ENCODE measurements at places on chromosomes 4 and X. TPM values are rescaled to one million over a fixed set of nuclear protein-coding genes. Genes with fewer than 3 reads are reported as not detected.

Gene RS1
- total RNA-seq = not detected

DNA sequence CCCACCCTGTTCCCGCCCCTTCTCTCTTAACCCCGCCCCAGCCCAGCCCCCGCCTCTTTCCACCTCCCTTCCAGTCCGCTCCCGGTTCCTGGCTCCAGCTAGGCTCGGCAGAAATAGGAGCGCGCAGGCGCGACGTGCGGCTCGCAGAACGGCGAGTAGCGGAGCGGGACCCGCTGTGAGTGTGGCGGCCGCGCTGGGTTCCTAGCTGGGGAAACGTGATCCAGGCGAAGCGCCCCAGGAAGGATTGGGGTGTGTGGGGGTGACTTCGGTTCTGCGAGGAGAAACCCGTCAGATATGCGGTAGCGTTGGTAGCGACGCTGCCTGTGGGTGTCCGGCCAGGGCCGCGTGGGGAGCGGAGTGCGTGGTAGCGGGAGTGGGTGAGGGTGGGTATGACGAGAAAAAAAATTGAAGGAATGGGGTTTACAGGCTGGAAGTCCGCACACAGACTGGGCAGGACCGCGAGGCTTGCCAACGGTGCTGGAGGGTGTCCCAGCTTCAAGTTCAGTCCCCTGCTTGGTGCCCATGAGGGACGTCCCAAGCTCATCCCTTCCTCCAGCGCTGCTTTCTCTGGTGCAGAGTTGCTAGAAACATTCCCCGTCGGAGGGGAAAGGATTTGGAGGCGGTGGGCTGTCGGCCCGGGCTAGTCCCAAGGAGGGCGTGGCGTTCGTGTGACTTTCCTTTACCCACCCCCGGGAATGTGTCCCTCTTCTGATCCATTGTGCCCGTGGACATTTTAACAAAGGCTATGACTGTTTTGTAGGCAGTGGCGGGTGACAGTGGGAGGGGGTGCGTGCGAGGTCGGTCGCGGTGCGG is at the start of gene PRRG1:
Gene PRRG1 (plus strand): TSS at position 144 of the 813 bp plus-strand sequence. CDS start 56,886 bp downstream, outside the sequence.
- DNase-seq = peak; percentile 83

DNA sequence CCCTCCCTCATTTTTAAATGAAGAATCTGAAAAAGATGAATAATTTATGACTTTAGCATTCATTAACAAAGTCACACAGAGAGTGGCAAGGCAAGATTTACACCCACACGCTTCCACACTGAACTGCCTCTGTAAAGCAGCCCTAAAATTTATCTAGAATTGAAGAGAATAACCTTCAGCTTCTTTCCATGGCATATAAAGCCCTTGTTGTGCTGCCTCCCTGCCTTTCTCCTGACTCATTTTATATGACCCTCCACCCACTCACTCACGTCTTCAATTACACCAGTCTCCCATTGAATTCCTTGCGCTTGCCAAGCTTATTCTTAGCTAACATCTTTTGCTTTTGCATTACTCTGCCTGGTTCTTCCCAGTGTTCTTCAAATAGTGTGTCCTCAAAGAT is 2649.3 kb downstream of the PCDH7 start:
- DNase-seq = no peak

Gene PFKFB1
- total RNA-seq = 0.29 TPM

DNA sequence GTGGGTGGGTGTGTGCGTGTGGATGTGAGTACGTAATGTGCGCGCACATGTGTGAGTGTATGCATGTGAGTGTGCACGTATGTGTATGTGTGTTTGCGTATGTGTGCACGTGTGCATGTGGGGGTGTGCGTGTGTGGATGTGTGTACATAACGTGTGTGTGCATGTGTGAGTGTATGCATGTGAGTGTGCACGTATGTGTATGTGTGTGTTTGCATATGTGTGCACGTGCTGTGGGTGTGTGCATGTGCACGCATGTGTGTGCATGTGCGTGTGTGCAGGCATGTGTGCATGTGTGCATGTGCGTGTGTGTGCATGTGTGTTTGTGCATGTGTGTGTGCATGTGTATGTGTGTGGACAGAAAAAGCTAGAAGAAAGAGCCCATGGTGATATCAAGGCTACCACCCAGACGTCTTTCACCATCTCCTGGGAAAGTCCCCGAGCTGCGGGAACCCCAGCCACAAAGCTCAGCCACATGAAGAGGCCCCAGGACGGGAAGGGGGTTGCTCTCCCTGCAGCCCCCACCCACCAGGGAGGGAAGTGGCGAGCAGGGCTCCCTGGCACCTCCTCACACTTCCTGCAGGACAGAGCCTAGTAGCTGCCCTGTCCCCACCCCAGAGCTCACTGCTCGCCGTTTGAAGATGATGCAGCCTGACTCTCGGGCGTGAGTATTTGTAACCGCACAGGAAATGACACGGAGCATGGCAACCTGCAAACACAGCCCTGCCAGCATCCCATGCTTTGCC is 108.3 kb downstream of the DCTD start:
- no peak for DNase-seq

Gene TKTL2
- 0.22 TPM for total RNA-seq

DNA sequence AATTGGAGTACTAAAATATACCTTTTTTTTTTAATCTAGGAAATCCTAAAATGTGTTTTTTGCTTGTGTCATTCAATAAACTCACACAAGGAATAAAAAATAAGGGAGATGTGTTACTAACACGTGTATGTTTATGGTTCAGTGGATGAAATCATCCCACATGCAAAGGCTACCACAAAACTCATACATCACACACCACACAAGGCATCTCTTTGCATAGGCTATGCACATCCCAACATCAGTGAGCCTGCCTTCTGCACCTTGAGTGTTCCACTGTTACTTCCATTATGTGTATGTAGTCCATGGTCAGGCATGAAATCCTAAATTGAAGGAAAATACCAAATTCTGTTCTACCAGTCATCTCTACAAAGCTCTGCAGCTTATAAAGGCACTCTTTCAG is 213.1 kb downstream of the DCTD start:
- DNase-seq = no peak

DNA sequence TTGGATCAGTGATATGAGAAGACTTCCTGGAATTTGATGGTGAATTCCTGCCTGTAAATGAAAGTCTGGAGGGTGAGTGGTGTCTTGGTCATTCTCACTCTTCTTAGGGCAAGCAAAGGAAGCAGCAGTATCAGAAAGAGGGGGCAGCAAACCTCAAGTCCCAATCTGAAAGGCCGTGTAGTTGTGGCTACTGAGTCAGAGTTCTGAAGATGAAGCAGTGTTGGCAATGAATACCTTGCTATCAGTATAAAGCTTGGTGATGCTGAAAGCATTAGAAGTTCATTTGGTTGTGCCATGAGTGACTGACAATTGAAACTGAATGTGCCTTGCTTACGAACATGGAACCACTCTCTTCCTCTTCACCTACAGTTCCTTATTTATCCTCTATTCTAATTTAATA is 35.0 kb upstream of the GLRA3 start:
- no peak for DNase-seq

DNA sequence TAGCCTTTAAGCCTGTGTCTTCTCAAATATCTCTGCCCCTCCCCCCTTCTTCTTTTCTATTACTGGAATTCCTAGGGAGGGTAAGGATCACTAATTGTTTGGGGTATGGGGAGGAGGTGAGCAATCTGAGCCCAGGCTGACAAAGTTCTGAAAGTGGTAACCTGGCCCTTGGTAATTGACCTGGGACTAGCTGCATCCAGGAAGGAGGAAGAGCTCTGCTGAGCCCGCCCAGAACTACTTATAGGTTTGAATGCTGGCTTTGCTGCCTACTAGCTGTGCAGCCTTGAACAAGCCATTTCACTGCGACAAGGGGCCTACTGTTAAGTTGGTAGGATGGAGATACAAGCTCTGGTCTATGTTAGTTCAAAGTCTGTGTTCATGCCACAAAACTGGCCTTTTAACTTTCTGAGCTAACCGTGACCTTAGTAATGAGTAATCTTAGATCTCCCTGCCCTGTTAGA is 37.8 kb downstream of the DGKK start:
- DNase-seq = no peak

Gene SLC34A2
- 0.35 TPM for total RNA-seq

- no peak for DNase-seq
Measured at GRCh38 chr4:181312066-181312465, 931.1 kb upstream of the TENM3 start.

Gene CLCN4
- 1.8 TPM for total RNA-seq

GRCh38 chr4:116862592-116862991 is 222.8 kb downstream of the TRAM1L1 start:
- no peak for DNase-seq

Gene IGBP1
- total RNA-seq = 78.4 TPM

- DNase-seq = peak; percentile 43
Measured at GRCh38 chr4:89305028-89305427, 2.6 kb downstream of the GPRIN3 start.

- no peak for DNase-seq
Measured at GRCh38 chr4:134762053-134762452, 560.5 kb upstream of the PABPC4L start.
